ENCODE measurements at places on chromosomes 6 and 20. TPM values are rescaled to one million over a fixed set of nuclear protein-coding genes. Genes with fewer than 3 reads are reported as not detected.

DNA sequence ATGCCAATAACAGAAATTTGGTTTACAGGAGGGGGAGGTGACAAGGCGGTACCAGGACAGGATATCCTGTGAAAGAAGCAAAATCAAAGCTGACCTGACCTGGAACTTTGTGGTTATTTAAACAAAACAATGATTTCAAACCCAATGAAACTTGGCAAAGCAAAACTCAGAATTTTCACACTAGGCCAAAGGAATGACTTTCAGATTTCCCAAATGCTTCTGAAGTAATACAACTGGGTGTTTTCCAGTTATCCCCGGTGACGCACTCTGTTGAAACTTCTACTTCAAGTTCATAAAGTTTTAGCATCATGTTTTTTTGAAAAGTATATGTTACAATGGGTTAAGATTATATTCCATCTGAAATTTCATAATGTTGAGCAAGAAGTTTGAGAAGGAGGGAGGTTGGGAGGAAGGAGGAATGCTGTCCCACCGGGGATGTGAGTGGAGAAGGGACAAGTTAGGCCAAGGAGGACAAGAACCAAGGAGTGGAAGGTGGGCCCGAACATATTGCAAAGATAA lies 78.1 kb upstream of the TRAF3IP2 start:
- peak; percentile 56 for DNase-seq

DNA sequence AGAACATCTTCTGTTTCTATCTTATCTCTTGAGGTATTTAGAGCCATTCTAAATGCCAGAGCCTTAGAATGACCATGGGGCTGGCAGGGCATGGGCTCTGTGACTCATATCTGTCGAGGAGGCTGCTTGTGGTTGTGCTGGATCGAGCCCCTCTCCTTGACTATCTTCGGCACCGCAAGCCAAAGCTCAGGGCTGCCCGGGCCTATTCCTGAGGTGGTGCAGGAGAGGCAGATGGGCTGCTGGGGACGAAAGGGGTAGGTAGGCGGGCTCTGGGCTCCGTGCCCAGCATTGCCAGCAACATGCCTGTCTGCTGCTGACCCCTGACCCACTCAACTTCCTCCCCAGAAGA lies 89.9 kb downstream of the NOL4L start:
- no peak for DNase-seq

DNA sequence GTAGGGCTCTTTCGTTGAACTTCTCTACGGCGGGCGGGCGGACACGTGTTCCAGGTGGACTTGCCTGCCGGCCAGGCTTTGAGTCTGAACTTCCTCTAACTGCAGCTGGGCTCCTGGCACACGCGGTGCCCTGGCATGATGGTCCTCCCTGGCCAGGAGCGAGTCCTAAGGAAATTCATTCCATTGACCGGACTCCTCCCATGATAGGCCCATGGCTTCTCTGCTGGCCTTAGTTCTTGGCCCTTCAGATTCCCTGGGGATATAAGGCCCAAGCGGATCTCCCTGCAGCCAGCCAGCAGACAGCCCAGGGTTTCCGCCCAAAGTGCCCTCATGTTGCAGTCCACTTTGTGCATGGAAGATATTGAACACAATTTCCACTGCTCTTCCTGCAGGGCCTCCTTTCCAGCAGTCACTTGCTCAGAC lies 39.4 kb downstream of the TBC1D7 start:
- no peak for DNase-seq

DNA sequence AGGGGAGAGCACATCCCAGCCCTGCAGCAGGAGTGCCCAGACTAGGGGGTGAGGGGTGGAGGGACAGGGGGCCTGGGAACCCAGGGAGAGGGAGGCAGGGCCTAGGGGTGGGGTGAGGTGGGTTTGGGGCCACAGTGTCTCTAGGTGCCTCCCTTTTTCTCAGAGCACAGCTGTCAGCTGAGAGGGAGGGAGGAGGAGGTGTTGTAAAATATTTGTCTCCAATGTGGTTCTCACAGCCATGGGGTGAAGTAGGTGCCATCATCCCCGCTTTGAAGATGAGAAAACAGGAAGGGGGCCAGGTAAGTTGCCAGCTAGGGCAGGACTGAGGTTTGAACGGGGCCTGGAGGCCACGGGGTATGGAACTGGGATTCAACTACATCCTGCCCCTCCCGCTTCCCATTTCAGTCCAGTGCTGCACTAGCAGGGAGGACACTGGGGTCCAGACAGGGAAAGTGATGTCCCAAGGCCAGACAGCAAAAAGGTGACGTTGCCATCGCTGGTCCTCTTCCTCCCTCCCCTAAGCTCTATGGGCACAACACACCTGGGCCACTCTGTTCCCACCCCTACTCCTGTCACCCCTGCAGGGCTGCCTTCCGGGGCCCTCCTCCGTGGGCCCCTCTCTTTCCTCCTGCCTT lies 20.3 kb downstream of the PACSIN1 start:
- DNase-seq = no peak

Gene SYNGAP1
- 44.8 TPM for polyA plus RNA-seq

DNA sequence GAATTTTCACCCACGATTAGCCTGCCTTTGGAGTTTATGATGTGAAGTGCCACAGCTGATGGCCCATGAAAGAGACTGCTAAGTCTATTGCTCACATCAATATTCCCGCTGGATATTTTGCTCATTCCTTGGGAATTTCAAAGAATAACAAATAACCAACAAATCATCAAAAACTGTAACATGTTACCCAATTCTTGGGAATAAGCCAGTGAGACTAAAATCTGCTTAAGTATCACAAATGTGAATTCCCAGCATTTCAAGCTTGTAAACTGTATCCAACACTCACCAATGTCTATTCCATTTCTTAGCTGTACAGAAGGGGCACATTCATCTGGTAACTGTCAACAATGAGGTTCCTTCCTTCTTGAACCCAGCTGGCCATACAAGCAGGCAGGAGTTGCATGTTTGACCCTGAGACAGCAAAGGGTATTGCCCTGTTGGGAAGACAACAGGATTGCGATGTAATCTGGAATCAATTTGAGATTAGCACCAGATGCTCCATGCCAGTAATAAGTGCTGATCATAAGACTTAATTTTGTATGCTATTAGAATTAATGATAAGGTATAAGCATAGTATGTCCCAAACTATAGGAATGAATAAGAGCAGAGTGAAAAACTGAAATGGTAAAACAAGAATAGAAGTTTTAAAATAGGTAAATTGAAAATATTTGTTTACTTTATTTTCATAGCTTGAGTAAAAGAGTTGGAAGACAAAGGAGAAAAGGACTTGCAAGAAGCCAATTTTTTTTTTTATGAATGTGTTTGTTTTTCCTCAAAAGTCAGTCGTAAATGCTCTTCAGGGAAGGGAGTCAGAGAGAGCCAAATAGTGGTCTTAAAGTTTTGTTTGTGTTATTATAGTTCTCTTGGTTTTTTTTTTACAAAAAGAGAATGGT lies 58.8 kb downstream of the RSPO3 start:
- DNase-seq = peak; percentile 77

GRCh38 chr6:122400462-122401089 lies 1.1 kb downstream of the HSF2 start:
- DNase-seq = no peak

GRCh38 chr6:14720411-14721102 lies 525.3 kb upstream of the JARID2 start:
- no peak for DNase-seq

DNA sequence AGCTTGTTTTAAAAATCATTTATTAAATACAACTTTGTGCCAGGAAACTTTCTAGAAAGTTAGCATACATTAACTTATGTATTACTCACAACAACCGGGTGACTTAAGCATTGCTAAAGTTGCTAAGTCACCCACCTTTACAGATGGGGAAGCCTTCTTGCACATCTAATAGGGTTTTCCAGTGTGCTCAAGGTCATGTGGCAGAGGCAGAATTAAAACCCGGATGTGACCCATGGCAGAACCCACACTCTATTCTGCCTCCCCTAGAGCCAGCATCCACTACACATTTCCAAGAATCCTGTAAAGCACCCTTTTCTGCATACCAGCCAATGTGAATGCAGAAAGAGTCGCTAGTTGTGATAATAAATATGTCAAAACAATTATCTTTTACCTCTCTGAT lies 13.4 kb downstream of the LINC00237 start:
- DNase-seq = no peak

Gene SLC22A2
- polyA plus RNA-seq = not detected

Gene GABRR2
- 2.0 TPM for polyA plus RNA-seq

- no peak for DNase-seq
These were observed 138.5 kb upstream of the AKAP12 start for GRCh38 chr6:151101161-151101815.

- DNase-seq = no peak
These were observed 46.1 kb downstream of the KIF13A start for GRCh38 chr6:17941318-17941717.

- DNase-seq = no peak
These were observed 49.4 kb upstream of the DACT2 start for GRCh38 chr6:168368936-168369335.

Gene ZSCAN31
- 10.4 TPM for polyA plus RNA-seq

All from right lung (tissue), 10 donors.